ENCODE measurements at places on chromosomes 16 and 17.

DNA sequence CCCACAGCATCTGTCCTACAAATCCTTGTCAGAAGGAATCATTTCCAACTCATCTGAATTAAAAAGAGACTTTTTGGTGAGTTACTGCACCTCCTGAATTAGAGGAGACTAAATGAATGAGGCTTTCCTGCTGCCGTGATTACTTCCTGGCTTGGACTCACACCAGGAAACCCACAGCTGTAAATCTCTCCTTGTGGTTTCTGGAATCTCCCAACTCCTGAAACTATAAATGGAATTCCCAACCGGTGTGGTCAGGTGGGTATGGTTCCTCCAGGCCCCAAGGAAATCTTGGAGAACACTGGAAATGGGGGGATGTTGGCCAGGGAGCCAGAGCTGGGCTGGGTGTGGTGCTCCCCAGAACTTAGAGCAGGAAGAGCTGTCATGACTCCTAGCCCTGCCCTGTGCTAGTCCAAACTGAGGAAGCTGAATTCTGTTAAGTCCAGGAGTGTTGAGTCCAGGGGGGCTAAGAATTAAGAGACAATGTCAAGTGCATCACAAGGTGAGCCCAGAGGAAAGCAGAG, 216.4 kb downstream of the GSG1L start:
- DNase-seq: no peak

DNA sequence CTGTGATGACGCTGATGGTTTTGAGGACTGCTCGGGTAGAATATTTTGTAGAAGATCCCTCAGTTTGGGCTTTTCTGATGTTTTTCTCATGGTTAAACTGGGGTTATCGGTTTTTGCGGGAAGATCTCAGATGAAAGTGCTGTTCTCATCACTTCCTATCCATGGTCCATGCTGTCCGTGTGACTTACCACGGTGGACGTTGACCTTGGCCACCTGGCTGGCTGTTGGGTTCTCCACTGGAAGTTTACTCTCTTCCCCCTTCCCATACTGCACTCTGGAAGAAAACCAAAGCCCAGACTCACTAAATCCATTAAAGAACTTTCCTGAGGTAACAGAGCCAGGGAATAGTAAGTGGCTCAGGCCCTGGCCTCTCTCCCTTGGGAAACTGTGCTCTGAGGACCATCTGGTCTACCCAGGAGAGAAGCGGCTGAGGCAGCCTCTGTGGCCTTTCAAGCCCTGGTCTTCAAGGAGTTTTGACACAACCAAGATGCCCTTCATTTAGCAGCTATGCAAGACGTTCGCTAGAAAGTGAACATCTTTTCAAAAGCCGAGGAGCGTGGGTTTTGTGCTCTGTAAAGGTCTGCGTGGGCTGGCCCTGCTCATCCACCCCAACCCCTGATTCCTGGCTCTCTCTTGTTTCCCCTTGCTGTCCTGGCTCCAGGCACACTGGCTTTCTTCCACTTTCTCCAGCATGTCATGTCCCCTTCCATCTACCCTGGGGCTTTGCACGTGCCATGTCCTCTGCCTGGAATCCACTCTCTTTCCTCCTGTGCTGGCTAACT, 43.1 kb downstream of the IRF8 start:
- DNase-seq: no peak

GRCh38 chr16:53209429-53209828, 154.6 kb downstream of the CHD9 start:
- no peak for DNase-seq

DNA sequence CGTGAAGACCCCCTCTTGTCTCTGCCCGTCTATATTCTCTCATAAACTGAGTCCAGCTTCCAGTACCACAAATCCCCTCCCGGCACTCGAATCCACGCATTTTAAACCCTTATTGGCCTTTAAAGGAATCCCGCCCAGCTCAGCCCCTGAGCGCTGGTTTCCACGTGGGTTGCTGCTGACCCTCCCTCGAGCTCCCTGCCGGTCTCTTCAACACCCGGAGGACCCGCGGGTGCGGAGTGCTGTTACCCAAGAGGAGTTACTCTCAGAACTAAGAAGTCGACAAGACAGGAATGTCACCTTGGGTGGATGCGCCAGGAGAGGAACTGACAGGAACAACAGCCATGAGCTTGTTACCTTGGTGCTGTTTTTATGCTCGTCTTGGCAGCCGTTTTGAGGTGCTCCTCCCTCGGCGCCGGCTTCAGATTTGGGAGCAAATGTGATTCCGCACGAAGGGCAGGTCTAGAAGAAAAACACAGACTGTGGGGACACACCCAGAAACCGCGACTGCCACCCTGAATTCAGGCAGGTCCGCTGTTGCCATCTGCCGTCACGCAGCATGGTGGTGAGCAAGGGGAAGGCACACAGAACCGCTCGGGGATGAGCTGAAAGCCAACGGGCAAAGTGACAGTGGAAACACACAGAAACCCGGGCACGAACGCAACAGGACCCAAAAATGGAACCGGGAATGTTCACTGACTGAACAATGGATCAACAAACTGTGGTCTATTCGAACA, 112.7 kb upstream of the CREBBP start:
- no peak for DNase-seq

Data from CD8-positive, alpha-beta T cell (primary cell).